Mesenteric fat pad (tissue), 1 donor: ENCODE measurements at places on chromosomes 13 and 19.

DNA sequence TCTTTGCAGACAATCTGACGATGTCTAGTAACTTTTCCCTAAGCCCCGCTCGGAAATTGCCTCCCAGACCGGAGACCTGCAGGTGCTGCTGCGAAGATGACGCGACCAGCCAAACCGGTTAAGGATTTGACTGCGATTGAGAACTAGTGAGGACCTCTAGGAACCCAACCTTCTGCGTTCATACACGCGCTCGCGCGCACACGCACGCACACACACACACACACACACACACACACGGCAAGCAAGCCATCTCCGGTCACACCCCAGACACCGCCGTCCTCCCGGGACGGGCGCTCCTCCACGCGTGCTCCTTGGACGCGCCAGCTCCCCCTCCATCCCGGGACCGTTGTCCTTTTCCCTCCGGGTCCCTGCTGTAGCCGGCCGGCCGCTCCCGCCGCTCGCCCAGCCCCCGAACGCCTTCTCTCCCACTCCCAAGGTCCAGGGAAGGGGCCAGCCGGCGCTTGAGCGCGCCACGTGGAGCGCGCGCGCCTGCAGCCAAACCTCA lies 1.2 kb downstream of the TBC1D4 start:
- DNase-seq, result no peak

- DNase-seq, result no peak
Measured at GRCh38 chr19:3897936-3898335, 17.5 kb downstream of the ATCAY start.

DNA sequence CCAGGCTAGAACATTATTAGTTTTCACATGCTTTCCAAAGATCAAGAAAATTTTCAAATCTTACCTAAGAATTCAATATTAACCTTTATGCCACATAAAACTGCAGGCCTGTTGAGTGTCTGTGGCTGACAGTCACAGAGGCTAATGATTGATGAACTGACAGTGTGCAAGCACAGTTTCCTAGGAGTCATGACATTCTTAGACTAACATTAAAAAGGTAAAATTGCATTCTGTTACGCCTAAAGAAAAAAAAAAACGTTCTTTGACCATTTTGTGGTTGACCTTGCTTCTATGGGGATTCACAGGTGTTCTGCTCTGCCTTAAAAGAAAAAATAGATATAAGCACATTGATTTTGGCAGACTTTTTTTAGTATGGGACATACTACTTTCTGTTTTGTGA lies 1776.2 kb downstream of the PCDH9 start:
- DNase-seq, result no peak

DNA sequence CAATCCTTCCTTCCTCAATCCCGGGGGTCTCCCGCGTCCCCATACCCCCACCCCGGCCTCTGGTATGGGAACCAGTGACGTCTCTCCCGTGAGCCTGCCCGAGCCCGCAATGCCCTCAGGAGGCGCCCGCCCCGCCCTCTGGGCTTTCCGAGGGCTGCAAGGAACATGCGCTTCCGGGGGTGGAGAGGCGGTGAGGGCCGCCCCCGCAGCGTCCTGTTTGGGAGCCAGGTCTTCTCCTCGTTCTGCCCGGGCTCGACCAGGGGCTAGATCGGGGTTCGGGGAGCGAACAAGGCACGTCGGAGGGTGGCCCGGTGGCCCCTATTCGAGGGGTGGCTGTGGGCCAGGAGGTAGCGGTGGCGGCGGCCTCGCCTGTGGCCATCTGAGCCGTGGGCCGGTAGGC lies 6.6 kb upstream of the TEX101 start:
- DNase-seq, result no peak

- no peak for DNase-seq
Measured at GRCh38 chr13:103517066-103517767, 451.0 kb upstream of the SLC10A2 start.

GRCh38 chr19:52351512-52351911 lies 15.5 kb downstream of the ZNF610 start:
- no peak for DNase-seq

GRCh38 chr13:22320991-22321390 lies 650.1 kb downstream of the FGF9 start:
- no peak for DNase-seq

- DNase-seq, result no peak
Measured at GRCh38 chr19:40663695-40664692, 26.5 kb downstream of the NUMBL start.

- DNase-seq, result no peak
Measured at GRCh38 chr13:73088332-73088935, 29.6 kb downstream of the KLF5 start.

DNA sequence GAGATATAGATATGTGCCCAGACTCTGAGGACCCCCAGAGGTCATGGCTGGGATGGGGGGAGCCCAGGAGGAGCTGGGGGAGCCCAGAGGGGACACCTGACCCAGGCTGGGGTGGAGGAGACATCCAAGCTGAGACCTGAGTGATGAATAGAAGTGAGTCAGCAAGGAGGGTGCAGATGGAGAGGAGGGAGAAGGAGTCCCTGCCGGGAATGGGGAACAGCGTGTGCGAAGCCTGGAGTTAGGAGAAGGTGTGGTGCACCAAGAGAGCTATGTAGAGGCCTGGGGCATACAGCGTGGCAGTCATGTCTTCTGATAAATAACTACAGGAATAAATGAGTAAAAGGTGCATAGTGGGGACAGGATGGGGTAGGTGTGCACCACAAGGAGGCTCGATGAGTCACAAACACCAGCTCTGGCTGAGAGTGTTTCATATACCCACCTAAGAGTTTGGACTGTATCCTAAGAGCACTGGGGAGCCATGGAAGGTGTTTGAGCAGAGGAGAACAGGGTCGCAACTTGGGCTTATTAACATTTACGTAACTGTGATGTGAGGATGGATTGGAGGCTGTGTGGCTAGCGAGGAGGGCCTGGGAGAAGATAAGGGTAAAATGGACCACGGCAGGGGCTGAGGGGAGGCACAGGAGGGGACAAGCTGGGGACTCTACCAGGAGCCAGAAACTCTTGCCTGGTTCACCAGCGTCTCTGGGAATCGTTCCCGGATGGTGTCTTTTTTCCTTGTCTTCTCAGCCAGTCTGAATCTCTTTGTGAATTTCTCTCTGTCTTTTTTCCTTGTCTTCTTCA lies 1.4 kb downstream of the CEACAM18 start:
- DNase-seq, result no peak

GRCh38 chr19:57829316-57829715 lies 783 bp upstream of the ZNF587B start:
- no peak for DNase-seq

DNA sequence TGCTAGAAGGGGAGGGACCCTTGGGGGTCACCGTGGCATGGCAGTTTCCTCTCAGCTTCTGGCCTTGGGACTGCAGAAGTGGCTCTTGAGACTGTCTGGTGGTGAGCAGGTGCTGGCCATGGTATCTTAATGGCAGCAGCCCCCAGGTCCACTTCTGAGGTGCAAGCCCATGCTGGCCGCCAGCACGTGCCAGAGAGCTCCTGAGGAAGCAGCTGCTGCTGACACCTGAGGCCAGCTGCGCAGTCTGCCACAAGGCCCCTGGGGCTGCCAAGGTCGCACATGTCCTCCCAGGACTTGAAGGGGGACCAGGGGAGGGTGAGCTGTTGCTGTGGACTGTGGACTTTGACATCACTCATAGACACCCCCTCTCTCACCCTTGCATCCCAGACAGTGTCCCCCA lies 48.0 kb downstream of the NFIX start:
- no peak for DNase-seq

- no peak for DNase-seq
Measured at GRCh38 chr13:48320891-48321510, 17.4 kb downstream of the RB1 start.

DNA sequence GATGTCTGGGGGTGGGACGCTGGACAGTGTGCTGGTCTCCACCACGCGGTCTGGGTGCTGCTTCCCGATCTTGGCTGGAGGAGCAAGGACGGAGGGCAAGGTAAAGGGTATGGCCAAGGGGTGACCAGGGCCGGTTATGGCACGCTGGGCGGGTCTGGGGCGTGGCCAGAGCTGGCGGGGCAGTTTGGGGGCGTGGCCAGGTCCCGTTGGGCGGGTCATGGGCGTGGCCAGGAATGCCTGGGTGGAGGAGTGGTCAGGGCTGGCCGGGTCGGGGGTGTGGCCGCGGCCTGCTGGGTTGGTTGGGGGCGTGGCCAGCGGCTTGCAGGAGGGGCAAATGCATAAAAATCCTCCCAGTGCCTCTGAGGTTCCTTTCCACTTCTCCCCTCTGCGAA lies 19.2 kb downstream of the GPX4 start:
- DNase-seq, result no peak

GRCh38 chr13:49890376-49890775 lies 45.8 kb downstream of the SPRYD7 start:
- DNase-seq, result no peak

DNA sequence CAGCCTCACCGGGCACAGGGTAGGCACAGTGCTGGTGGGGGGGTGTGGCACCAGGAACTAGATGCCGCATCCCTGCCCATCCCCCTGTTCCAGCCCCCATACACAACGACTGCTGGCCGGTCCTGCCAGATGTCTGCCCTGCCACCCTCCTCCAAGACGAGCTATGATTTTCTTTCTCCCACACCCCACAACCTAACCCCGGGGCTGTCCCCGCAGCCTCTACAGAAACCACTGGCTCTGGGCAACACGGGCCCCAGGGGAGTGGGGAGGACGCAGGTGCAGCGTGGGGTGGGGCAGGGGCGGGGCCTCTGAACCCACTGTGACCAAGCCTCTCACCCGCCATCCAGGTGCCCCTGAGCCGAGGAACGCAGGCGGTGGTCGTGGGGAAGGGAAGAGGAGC lies 15.5 kb downstream of the PGLS start:
- no peak for DNase-seq

GRCh38 chr19:29945433-29945832 lies 3.4 kb downstream of the URI1 start:
- DNase-seq, result no peak
